ENCODE measurements at places on chromosomes 2 and 18. TPM values are rescaled to one million over a fixed set of nuclear protein-coding genes. Genes with fewer than 3 reads are reported as not detected.

Gene GNAL
- total RNA-seq: 0.76 TPM

Gene KIF1A
- not detected for total RNA-seq

Gene RAX
- not detected for total RNA-seq

Gene IL36G
- total RNA-seq: not detected

Gene DES
- total RNA-seq: not detected

Gene CMPK2
- 7.4 TPM for total RNA-seq

Gene IGFBP5
- total RNA-seq: 0.05 TPM

Gene SRD5A2
- total RNA-seq: not detected

Gene CCDC148
- total RNA-seq: not detected

Gene DSC1
- total RNA-seq: not detected

Gene MYL12B
- 168 TPM for total RNA-seq

Gene CD226
- 65.1 TPM for total RNA-seq

Gene CFAP65
- total RNA-seq: not detected

Gene TCF23
- not detected for total RNA-seq

Gene ILKAP
- 122 TPM for total RNA-seq

Gene RAD51AP2
- total RNA-seq: not detected

Gene SEH1L
- total RNA-seq: 22.0 TPM

All from CD4-positive, CD25-positive, alpha-beta regulatory T cell (primary cell).